ENCODE measurements at places on chromosomes 7 and 10. TPM values are rescaled to one million over a fixed set of nuclear protein-coding genes. Genes with fewer than 3 reads are reported as not detected.
A peak's percentile ranks its signal among the peaks of the same experiment; 100 is the strongest.

DNA sequence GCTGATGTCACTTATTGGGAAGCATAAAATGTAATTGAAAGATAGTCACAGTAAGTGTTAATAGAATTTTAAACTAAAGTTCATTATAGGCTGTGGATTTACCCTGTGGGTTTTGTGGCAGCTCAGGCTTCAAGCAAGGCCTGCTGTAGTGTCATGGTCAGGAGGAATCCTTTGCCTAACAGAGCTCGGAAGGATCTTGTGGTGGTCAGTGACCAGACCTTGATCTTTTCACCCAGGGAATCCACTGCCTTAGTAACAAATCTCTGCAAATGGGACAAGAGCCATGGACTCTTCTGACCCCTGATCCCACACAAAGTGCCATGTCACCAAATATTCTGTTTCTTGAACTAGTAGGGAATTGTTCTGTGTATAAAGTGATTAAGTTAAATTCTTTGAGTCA, 20.6 kb upstream of the HDAC9 start:
- no peak for DNase-seq

DNA sequence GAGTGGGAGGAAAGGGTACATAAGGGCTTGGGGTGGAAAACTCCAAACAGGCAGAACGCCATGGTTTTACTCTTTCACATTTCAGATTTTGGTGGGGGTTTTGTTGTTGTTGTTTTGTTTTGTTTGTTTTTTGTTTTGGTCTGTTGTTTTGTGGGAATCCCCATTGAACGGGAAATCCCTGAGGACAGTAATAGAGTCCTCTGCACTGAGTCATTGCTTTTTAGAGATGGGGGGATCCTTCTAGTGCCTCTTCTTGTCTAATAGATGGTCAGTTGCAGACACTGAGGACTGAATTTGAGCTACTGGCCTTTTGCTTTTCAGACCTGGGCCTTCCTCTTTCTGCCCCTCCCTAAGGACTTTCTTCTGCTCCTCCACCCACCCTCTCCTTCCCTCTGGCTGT, 20.0 kb downstream of the TRPV5 start:
- no peak for DNase-seq

The ZNF37A gene
- 6.3 TPM for polyA plus RNA-seq

- DNase-seq = no peak
Observed at GRCh38 chr10:73983096-73984047, 14.5 kb upstream of the VCL start.

GRCh38 chr7:132276234-132276630, 300.0 kb downstream of the PLXNA4 start:
- no peak for DNase-seq

DNA sequence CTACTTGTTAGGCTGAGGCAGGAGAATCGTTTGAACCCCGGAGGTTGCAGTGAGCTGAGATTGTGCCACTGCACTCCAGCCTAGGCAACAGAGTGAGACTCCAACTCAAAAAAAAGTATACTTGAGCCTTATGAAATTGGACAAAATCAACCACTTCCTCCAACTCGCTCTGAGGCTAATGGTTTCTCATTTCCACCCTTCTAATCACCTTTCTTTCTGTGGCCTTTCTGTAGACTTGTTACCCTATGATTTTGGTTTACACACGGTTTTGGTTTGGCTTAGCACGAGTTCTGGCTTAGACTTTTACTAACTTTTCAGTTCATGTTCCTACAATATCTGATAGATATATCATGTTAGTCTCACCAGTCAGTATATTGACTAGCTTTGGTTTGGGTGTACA, 152.0 kb downstream of the PHTF2 start:
- DNase-seq = no peak

DNA sequence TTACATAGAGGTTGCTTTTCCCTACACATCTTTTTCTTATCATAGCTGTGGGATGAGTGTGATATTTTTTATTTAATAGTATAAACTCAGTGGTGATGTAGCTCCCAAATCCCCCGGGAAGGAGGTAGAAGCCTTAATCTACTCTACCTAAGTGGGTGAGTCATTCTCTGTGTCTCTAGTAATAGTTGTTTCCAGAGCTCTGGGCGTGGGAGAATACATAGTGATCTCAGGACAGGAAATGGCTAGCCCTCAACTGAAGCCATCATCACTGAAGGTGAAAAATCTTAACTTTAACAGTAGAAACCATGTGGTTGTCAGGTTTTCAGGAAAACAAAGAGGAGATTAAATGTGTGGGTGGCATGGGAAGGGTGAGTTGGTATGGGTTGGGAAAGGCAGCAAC, 278.4 kb downstream of the ANKRD30A start:
- no peak for DNase-seq

DNA sequence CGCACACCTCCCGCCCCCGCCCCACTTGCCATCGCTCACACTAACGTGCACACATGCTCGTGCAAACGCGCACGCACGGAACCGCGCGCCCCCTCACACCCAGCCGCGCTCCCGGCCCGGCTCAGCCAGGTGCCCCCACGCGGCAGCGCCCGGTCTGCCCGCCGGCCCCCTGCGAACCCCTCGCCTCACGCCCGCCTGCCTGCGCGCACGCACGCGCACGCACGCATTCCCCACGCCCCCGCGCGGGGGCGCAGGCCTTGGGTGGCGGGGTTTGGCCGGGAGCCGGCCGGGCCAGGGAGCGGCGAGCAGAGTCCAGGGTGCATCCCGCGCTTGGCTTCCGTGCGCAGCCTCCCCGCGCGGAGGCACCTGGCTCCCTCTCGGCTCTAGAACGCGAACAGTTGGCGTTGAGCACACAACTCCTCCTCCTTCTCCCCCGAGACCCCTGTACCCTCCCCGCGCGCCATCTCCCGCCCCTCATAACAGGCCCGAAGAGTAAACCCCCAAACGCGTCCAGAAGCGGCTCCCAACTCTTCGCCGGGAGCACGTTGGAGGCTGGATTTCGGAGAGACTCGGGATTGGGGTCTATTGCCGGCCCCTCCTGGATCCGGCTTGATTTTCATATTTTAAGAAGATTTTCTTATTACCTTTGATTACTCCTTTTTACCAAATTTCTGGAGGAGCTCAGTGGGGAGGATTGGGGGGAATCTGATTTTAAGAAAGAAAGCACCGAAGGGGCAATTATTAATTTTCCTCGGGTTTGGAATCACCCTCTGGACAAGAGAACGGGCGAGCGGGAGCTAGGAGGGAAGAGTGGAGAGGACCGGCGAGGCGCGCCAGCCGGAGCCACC, 527 bp upstream of the SORCS3 start:
- no peak for DNase-seq

The STEAP1 gene
- polyA plus RNA-seq = 6.3 TPM

The TMEM26 gene
- polyA plus RNA-seq = 7.2 TPM

The LRRD1 gene
- polyA plus RNA-seq = 0.36 TPM

DNA sequence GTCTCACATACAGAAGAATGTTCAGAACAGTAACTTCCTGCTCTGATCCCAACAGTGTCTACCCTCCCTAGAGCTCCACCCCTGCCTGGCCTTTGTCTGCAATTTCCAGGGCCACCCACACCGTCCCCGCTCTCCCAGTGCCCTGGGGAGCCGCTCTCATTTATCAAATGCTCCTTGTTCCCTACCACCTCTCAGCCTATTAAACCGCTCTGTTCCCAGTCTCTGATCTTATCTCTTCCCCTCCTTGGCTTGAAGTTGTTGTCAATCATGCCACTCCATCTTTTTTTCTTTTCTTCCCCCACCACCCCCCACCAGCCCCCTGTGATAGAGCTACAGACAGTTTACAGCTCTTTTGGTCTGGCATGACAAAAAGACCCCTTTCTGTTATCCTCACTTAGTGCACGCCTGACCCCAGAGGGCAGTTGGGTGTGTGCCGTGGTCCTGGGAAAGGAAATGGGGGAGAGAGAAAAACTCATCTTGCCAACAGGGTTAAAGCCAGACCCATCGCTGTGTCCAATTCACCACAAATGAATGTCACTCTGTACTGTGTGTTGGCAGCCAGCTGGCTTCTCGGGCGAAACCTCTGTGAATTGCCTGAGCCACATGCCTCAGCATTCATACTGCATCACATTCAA, 28.8 kb upstream of the HECTD2 start:
- DNase-seq = peak; percentile 48

The STEAP4 gene
- polyA plus RNA-seq = 4.4 TPM

GRCh38 chr10:74293686-74294371, 142.8 kb downstream of the ADK start:
- DNase-seq = peak; percentile 36

GRCh38 chr7:80145780-80146422, 11.3 kb downstream of the GNAI1 start:
- DNase-seq = peak; percentile 59

GRCh38 chr10:1380088-1380671, 324.0 kb downstream of the WDR37 start:
- DNase-seq = peak; percentile 22

DNA sequence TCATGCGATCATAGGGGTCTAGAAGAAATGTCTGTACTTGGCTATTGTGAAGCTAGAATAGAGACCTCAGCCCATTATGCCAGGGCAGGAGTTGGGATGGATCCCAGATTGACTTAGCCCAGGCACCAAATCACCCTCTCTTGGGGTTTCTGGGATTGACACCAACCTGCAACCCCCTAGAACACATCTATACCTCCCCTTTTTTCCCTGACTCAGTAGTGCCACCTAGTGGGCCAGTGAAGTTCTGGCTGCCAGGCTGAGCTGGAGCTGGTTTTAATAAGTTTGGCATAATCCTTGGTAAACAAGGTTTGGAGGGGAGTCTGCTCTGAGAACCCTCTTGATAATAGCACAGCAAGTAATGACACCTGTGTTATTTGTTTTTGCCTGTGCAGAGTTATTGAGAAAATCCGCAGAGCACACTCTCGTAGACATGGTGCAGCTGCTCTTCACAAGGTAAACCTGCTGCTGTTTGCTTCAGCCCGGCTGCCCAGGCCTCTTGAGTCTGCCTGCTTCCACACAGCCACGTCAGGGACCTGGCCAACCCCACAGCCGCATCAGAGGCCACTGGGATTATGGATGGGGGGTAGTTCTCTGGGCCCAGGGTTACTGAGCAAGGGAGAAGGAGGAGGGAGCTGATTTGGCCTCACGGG, 43.3 kb upstream of the NFKB2 start:
- DNase-seq = peak; percentile 64

The INSYN2A gene
- polyA plus RNA-seq = 1.1 TPM

- peak; percentile 29 for DNase-seq
Observed at GRCh38 chr10:103493916-103494877, 692 bp downstream of the NEURL1 start.

DNA sequence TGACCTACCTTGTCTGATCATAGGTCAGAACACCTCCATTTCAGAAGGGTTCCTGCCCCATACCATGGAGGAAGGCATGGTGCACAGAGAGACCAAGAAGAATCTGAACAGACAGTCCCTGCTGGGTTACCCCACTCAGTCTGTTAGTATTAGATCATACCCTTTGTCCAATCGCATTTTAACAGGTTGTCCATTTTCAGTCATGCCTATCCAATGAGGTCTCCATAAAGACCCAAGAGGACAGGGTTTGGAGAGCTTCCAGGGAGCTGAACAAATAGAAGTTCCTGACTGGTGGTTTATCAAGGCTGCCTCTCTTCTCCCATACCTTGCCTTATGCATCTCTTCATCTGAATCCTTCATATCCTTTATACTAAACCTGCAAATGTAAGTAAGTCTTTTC, 21.2 kb upstream of the SLC16A12 start:
- no peak for DNase-seq

- no peak for DNase-seq
Observed at GRCh38 chr7:38637957-38638356, 6.8 kb upstream of the AMPH start.

GRCh38 chr10:63901228-63901627, 380.0 kb downstream of the REEP3 start:
- no peak for DNase-seq

The DKK1 gene
- 0.35 TPM for polyA plus RNA-seq

The CTTNBP2 gene
- polyA plus RNA-seq = 1.9 TPM

GRCh38 chr10:83612746-83613145, 526.6 kb upstream of the GHITM start:
- DNase-seq = no peak

GRCh38 chr10:84138478-84139125, 707 bp upstream of the GHITM start:
- DNase-seq = no peak

The PALD1 gene
- polyA plus RNA-seq = 21.3 TPM

Measured in muscle of leg (tissue), 16 donors.